Cortex of kidney (tissue), 1 donor: ENCODE measurements at places on chromosomes 7 and 10.

DNA sequence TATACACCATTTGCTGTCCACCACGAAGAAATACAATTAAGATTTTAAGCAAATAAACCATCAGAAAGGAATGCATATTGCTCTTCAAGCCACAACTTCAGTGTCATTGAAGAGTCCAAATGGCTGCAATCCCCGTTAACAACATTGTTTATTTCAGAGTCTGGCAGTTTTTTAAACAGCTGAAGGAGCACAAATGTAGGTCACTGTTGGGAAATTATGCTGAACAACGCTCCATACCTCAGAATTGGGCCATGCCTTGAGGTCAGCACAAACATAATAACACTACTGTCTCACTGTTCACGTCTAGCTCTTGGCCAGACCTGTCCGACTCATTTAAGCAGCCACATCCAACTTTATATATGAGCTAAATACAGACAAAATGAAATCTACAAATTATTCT lies 453.9 kb upstream of the GHITM start:
- DNase-seq, result no peak

- no peak for DNase-seq
Measured at GRCh38 chr7:99393355-99394187, 14.8 kb downstream of the PDAP1 start.

- DNase-seq, result no peak
Measured at GRCh38 chr7:18958627-18959026, 158.8 kb downstream of the TWIST1 start.

GRCh38 chr10:117262291-117262902 lies 21.5 kb downstream of the SLC18A2 start:
- DNase-seq, result no peak

DNA sequence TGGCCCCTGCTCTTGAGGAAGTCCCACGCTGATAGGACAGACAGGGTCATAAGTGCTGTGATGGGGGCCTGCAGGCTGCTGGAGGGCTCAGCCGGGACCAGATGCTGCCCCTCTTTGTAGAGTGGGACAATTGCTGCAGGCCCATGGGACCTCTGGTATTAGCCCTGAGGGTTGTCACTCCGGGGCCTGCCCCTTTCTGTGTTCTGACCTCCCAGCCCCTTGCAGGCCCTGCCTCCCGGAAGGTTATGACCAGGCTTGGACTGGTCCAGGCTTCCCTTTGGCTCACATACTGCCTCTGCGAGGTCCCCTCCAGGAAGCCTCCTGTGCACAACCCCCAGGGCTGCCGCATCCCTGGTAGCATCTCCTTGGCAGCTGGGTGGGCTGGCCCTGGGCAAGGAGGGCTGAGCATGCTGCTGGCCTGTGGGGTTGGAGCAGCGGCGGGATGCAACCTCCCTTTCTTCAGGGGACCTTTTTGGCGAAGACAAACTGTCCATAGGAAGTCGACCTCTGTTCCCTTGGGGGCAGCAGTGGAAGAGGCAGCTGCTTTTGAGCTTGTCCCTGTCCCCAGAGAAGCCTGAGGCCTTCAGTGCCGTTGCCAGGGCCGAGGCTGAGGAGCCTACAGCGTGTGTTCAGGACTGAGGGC lies 8.8 kb downstream of the LIMK1 start:
- no peak for DNase-seq

- no peak for DNase-seq
Measured at GRCh38 chr7:113367041-113367586, 248.8 kb upstream of the SMIM30 start.

DNA sequence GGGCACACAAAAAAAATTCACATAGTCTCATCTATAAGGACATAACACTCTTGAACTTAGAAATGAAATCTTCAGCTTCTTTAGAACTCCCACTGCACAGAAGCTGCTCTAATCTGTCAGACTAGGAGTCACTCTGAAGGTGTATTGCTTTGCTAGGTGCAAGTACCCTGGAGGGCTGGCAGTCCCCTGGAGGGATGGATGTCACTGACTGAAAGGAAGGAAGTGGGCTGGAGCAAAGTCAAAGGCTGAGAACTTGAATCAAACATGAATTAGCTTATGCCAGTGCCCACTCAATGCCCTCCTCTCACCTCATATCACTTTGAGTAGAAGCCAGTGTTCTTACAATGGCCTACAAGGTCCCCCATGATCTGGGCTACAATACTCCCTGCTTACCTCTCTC lies 140.3 kb upstream of the ANKRD1 start:
- DNase-seq, result no peak

DNA sequence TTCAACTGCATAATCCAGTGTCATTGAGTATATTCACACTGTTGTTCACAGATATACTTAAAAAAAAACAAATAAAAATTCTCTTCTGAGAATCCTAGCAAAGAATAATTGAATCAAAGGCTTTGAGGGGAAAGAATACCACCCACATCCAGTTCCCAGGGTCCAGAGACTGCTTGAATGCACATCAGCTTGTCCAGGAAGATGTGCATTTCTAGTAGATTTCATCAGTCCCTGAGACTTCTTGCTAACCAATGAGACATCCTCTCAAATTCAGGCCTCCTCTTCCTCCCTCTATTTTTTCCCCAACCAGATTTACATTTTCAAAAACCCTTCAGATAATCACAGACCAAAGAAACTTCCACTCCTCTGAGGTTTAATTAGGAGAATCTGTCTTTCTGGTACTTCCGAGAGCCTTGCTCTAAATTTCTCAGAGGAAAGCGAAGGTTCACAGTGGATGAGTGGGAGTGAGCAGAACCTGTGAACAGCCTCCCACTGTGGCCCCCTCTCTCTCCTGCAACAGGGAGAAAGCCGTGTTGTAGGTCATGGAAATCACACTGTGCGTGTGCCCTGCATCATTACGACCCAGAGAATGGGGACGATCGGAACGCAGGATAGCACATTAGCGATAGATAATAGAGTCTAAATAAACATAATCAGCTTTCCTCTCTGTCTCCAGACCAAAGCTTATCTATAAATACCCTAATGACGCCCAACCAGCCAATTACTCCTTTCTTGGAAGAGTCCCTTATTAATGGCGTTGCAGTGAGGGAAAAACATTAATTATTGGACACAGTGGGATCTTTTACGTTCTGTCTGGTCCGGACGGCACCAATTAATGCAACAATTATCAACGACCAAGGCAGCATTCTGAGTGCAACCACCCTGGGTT lies 212.5 kb downstream of the EMX2 start:
- no peak for DNase-seq

GRCh38 chr10:76686201-76686600 lies 951.4 kb downstream of the KCNMA1 start:
- no peak for DNase-seq

DNA sequence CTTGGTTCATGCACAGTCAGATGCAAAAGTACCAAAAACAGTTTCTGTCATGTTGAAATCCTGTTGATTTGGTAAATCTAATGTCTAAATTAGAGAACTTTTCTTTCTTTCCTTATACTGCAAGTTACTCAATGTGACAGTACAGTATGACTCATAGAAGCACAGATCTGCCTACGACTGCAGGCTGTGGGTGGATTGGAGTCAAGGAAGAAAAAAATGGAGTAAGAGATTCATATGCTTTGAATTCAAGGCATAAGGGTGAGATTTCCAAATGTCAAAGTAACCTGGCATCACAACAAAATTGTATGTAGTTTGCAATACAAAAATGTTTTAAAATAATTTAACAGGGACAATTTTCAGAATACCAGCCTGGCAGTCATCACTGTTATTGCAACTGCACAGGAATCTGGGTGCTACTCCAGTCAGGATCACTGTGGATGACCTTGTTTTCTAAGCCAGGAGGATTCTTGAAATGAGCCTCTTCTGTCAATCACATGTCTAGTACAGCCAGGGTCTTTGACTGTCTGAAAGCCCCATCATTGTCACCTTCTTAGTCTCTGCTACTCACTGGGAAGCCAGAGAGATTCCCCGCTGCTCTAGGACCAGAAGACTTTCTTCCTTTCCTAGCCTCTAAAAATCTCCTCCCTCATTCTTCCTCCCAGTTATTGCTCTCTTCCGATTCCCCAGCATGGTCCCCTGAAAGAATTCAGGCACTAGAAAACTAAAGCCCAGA lies 83.6 kb downstream of the CD36 start:
- DNase-seq, result no peak

- no peak for DNase-seq
Measured at GRCh38 chr7:74026406-74026902, 1.5 kb upstream of the ELN start.

DNA sequence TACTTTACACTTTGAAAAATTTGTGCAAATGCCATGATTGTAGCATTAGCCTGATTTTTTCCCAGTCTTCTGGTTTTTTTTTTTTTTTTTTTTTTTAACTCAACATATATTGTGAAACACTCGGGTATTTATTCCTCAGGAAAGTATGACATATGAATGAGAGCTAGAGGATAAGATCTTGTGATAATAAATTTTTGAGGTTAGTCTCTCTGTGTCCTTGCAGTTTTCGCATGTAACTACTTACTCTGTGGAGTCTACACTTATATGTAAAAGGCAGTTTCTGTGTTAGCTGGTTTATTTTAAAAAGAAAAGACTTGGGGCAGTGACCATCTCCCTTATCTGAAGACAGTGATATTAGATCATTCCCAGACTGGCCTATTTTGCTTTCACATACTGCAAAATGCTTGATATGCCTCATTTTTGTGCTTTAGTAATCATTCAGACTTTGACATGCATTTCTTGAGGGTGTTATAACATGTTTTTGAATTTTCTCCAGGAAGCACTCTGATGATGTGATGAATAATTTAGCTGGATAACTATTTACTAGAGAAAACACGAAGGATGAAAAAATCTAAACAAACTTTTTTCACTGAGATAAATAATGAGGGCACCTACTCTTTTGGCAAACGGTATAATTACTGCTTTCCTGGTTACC lies 371.0 kb downstream of the NRG3 start:
- no peak for DNase-seq

GRCh38 chr7:141073641-141074161 lies at the start of gene TMEM178B:
TSS of gene TMEM178B (plus strand) at chr7:141074064.
- no peak for DNase-seq

GRCh38 chr10:90462749-90463470 lies 394.9 kb downstream of the HTR7 start:
- DNase-seq, result no peak

DNA sequence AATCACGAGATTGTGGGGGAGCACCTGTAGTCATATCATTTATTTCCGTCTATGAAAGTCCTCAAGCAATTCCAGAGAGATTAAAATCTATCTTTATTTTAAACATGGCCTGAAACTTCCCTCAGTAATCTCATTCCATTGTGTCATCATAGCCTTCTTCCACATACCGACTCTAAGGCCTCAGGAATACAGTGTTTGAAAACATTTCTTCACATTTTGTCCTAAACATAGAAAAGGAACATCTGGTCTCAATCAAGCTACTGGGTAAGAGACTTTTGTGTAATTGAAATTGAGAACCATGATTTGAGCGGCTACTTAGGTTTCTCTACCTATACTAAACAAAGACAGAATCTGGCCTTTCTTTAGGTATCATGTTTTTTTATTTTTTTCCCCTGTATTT lies 78.0 kb upstream of the ELMO1 start:
- no peak for DNase-seq

DNA sequence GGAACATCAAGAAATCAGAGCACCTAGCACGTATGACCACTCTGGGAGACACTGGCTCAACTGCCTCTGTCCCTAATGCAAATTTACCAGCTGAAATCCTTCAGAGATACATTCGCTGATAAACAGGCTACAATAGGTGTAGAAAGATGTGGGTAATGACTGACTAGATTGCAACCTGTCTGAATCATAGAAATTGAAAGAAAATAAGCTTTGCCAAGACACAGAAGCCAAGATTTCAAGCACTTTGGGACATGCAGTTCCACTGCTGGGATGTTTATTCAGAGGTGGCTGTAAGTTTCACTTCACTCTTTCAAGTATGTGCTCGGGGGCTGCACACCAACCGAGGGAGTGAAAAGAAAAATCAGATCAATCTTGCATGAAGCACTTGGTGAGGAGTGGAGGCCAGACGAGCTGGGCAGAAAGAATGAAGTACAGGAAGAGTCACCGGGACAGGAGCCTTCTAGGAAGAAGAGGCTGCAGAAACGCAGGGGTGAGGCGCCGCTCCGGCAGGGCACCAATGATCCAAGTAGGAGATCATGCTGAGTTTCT lies 276.7 kb downstream of the PARD3 start:
- DNase-seq, result no peak

- DNase-seq, result no peak
Measured at GRCh38 chr10:103367379-103367781, 396 bp upstream of the TAF5 start.

GRCh38 chr7:99143853-99144672 lies at the start of gene SMURF1:
TSS of gene SMURF1 (minus strand) at chr7:99144108. CDS start at chr7:99143780, 328 bp downstream.
- DNase-seq, result no peak

- no peak for DNase-seq
Measured at GRCh38 chr7:43754596-43754995, 3.9 kb upstream of the BLVRA start.

DNA sequence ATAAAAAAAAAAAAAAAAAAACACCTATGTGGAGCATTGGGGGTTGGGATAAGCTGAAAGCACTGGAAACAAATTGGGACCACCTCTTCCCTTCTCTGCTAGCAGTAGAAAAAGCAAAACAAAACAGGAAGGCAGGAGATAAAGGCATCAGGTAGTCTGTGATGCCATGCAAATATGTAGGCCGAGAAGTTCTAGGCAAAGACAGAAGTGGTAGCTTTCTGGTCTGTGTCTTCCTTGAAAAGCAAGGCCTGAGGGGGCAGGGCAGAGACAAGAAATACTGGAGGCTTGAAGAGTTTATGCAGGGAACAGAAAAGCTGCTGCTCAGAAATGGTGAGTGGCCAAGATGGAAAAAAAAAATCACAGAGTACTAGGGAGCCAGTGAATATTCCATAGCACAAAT lies 111.1 kb downstream of the ELMO1 start:
- DNase-seq, result no peak

GRCh38 chr7:20219446-20220292 lies 2.5 kb upstream of the MACC1 start:
- no peak for DNase-seq

DNA sequence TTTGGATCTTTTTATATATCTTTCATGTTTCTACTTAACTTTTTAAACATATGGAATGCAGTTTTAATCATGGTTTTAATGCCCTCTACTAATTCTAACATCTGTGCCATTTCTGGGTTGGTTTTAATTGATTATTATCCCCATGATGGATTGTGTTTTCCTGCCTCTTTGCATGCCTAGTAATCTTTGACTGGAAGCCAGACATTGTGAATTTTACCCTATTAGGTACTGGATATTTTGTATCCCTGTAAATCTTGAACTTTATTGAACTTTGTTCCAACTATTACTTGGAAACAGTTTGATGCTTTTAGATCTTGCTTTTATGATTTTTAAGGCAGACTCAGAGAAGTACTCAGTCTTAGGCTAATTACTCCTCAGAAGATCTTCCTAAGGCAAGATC lies 16.0 kb upstream of the RBM20 start:
- no peak for DNase-seq

GRCh38 chr7:140719721-140720120 lies 23.2 kb downstream of the NDUFB2 start:
- no peak for DNase-seq

DNA sequence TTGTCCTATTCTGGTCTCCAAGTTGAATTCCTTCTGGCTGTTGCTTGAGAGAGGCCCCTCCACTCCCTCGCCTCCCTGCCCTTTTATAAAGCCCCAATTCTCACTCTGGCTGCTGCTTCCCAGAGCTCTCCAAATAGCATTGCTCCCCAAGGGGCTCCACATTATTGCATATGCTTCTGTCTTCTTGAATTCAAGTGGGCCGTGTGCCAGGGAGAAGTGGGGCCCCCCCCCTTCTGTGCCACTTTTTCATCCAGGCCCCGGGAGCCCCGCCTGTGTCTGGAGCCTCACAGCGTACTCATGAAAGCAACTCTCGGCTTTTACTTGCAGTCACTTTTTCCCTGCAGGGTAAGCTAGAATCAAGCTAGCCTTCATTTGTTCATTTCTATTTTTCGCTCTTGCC lies 265.1 kb downstream of the CCSER2 start:
- no peak for DNase-seq
